Activated CD4-positive, alpha-beta memory T cell treated with anti-CD3 and anti-CD28 coated beads for 36 hours (primary cell): ENCODE measurements at places on chromosomes 11 and 22. TPM values are rescaled to one million over a fixed set of nuclear protein-coding genes. Genes with fewer than 3 reads are reported as not detected.
A peak's percentile ranks its signal among the peaks of the same experiment; 100 is the strongest.

GRCh38 chr11:128326791-128327190, 260.6 kb downstream of the ETS1 start:
- peak; percentile 50 for DNase-seq
- peak overlapping the region; percentile 94 for H3K27ac ChIP-seq
- no peaks in the 10 kb centered on the region for H3K36me3 ChIP-seq
- H3K27me3 ChIP-seq, result no peaks in the 10 kb centered on the region
- H3K4me3 ChIP-seq, result peak overlapping the region; percentile 31

DNA sequence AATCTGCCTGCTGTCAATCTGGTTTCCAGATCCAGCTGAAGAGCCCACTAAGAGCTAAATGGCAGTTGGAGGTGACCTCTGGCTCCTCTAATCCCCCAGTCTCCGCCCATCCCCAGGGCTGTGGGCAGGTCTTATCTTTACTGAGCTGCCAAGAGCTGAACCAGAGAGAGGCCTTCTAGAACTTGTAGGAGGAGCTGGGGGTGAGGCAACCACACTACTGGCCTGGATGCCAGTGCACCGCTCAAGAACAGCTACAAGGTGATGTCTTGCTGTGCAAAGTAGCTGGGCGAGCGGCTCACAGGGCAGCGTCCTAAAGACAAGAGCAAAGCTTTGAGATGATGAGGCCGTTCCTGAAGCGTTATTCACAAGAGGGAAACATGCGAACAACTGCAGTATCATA, 374.6 kb downstream of the CTTN start:
- H3K36me3 ChIP-seq, result no peaks in the 10 kb centered on the region
- no peak overlapping the region for H3K4me3 ChIP-seq
- DNase-seq, result no peak
- no peaks in the 10 kb centered on the region for H3K27me3 ChIP-seq
- H3K27ac ChIP-seq, result no peak overlapping the region

DNA sequence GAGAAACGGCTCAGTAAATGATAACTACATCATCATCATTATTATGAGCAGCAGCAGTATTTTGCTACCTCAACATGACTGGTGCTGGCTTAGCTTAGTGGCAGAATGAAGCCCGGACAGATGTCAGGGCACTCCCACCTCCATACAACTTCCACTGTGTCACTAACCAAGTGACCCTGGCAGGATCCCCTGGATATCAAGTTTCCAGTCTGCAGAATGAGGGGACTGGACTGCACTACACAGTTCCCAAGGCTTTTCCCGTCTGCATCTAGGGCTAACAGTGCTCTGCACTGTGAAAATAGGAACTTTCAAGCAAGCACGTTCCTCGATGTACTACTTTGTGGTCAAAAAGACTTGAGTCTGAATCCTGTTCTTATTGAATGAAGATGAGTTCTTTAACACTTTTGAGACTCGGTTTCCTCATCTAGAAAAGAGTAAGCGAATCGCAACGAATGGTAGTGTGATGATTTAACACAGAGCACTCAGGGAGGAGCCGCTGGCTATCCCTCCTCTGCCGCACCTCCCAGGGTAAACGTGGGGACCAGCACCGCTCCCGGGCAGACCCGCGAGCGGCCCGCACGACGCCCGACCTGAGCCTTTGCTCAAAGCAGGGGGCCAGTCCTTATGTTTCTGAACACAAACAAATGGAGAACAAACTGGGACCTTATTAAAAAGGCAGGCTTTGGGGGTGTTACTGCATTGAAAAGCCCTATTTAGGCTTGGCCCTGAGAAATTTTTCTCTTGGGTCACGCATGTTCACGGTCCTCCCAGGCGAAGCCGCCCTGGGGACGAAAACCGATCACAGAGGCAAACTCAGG, 910 bp downstream of the CLTCL1 start:
- peaks cover 16% of the 10 kb centered on the region for H3K4me1 ChIP-seq
- peak; percentile 15 for DNase-seq
- peak overlapping the region; percentile 73 for H3K4me3 ChIP-seq
- peaks cover 23% of the 10 kb centered on the region for H3K27me3 ChIP-seq
- H3K36me3 ChIP-seq, result no peaks in the 10 kb centered on the region

DNA sequence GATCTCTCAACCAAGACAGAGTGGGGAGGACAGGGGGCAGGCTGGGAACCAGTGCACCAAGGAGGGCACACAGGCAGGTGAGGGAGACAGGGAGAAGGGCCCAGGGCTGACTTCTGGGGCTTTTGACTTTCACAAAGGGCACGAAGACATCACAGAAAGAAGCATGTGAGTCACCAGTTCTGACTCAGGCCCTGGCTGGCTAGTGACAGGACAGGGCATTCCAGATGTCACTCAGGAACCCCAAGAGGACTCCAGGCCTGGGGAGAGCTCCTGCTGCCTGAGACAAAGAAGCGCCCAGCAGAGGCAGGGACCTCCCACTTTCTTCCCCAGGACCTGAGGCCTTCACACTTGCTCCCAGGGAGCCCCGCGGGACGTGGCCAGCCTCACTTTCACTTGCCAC, 497.2 kb downstream of the BUD13 start:
- H3K27me3 ChIP-seq, result no peaks in the 10 kb centered on the region
- H3K4me1 ChIP-seq, result no peaks in the 10 kb centered on the region
- H3K36me3 ChIP-seq, result no peaks in the 10 kb centered on the region
- DNase-seq, result no peak

DNA sequence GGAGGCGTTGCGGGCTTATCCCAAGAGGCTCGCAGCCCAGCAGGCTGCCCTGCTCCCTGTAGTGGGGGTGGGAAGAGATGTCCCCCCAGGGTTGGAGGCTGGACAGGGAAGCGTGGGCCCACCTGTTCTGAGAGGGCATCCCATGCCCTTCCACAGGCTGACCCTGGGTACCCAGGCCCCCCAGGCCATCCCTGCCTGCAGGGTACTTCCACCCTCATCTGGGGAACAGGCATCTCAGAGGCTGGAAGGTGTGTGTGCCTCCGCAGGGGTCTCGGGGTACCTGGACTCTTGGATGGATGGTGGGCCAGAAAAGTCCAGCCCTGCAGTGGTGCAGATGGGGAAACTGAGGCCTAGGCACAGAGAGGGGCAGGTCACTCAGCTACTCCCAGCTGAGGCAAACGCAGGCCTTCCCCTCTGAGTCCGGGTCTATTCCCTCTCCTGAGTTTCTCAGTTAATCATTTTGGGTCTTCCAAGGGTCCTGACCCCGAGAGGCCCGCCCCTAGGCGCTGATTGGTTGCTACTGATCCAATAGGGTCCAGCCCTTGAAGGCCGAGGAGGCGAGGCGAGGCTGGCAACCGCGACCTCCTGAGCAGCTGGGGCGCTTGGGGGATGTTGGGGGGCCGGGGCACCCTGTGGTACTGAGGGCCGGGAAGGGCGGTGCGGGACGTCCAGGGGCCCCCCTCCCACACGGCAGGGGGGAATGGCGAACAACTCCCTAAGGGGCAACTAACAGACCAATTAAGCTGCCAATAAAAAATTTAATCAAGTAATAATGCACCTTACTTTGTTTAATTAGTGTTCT, 23.8 kb downstream of the FLRT1 start:
- peaks cover 8% of the 10 kb centered on the region for H3K4me1 ChIP-seq
- no peak overlapping the region for H3K27ac ChIP-seq
- H3K4me3 ChIP-seq, result no peak overlapping the region
- no peaks in the 10 kb centered on the region for H3K36me3 ChIP-seq
- DNase-seq, result no peak

GRCh38 chr22:46982635-46983034, 220.2 kb downstream of the TBC1D22A start:
- H3K27ac ChIP-seq, result no peak overlapping the region
- H3K27me3 ChIP-seq, result no peaks in the 10 kb centered on the region
- peaks cover 13% of the 10 kb centered on the region for H3K36me3 ChIP-seq
- no peak for DNase-seq
- no peak overlapping the region for H3K4me3 ChIP-seq

DNA sequence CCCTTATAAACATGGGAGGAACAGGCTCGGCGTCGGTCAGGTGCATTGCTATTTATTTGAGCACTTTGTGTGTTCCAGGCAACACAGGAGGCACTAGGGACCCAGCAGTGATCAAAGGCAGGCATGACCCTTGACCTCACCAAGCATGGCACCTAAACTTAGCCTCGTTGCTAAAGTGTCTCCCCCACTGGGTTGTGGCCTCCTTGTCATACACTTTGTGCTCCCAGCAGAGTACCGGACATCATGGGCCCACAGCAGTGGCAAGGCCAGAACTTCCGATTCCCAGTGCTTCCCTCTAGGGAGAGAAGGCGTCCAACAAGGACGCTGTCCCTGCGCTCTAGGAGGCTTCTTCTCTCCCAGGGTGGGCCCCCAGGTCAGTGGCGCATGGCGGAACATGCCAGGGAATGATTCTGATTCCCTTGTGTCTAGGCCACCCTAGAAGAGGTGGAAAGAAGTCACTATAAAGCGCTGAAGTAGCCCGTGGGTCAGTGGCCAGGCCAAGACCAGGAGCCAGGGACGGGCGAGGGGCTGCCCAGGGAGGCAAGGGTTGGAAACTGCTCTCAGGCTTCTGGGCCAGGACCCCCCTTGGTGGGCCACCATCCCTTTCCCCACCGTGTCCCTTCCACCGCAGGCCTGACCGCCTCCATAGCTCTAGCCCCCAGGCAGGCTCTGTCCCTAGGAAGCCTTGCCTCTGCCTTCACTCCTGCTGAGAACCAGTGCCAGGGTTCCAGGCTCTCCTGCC, 19.7 kb downstream of the TOM1 start:
- H3K36me3 ChIP-seq, result peaks cover 19% of the 10 kb centered on the region
- peaks cover 17% of the 10 kb centered on the region for H3K4me1 ChIP-seq
- H3K27me3 ChIP-seq, result no peaks in the 10 kb centered on the region
- no peak overlapping the region for H3K27ac ChIP-seq

DNA sequence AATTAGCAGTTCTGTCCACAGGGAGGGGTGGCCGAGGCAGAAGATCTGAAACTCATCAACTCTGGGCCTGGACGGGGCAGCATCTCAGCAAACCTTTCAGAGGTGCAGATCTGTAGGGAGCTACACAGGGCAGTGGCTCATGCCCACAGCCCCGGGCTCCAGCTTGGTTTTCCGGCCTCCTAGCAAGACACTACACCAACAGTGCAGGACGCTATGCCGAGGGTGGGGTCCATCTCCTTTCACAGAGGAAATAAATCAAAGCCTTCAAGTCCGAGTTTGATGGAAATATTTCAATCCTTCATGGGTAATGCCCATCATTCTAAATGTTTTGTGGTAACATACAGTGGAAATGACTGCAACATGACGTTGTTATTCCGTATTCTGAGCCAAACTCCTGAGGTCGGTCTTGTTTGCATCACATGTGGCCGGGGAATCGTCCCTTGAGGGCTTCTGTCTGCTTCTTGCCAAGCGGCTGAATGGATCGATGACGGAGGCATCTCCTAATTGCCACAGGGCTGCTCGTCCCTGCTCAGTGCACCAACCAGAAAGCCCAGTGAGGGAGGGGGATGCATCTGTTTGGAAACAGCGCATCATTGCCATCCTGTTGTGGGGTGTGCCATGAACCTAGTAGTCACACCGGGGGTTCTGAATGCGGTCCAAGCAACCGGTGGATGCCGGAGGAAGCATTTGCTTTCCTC, 30.0 kb downstream of the LINC01488 start:
- H3K4me1 ChIP-seq, result peaks cover 6% of the 10 kb centered on the region
- no peak overlapping the region for H3K4me3 ChIP-seq
- H3K36me3 ChIP-seq, result no peaks in the 10 kb centered on the region
- no peaks in the 10 kb centered on the region for H3K27me3 ChIP-seq

BACE1 gene
- total RNA-seq, result 1.8 TPM

SMC1B gene
- total RNA-seq, result 1.1 TPM

SLN gene
- total RNA-seq, result not detected

MB gene
- not detected for total RNA-seq
